ENCODE measurements at places on chromosomes 7 and 10. TPM values are rescaled to one million over a fixed set of nuclear protein-coding genes. Genes with fewer than 3 reads are reported as not detected.

CRPPA gene
- 1.2 TPM for total RNA-seq

ACADSB gene
- total RNA-seq, result 3.5 TPM

SEMA3D gene
- 17.9 TPM for total RNA-seq

AKR1E2 gene
- total RNA-seq, result 10.5 TPM

GTF2IRD1 gene
- 6.8 TPM for total RNA-seq

NYAP1 gene
- total RNA-seq, result 0.38 TPM

RPA3 gene
- 12.2 TPM for total RNA-seq

CPN1 gene
- not detected for total RNA-seq

TET1 gene
- total RNA-seq, result 1.4 TPM

FAM25C gene
- total RNA-seq, result not detected

EN2 gene
- under 0.01 TPM for total RNA-seq

POMZP3 gene
- total RNA-seq, result 3.5 TPM

DLX5 gene
- not detected for total RNA-seq

KCP gene
- total RNA-seq, result 0.94 TPM

ATP6V0E2 gene
- total RNA-seq, result 6.3 TPM

ABCA13 gene
- total RNA-seq, result under 0.01 TPM

ACTR3C gene
- total RNA-seq, result 0.15 TPM

MAD1L1 gene
- total RNA-seq, result 59.3 TPM

SPDYE9 gene
- not detected for total RNA-seq

FOXI2 gene
- not detected for total RNA-seq

NRCAM gene
- 1.1 TPM for total RNA-seq

PIP gene
- not detected for total RNA-seq

LRIT2 gene
- not detected for total RNA-seq

LRGUK gene
- total RNA-seq, result not detected

RNF148 gene
- total RNA-seq, result 0.45 TPM

RALA gene
- total RNA-seq, result 65.2 TPM

UTF1 gene
- not detected for total RNA-seq

GJD4 gene
- total RNA-seq, result not detected

LRRC4 gene
- not detected for total RNA-seq

MBLAC1 gene
- 1.4 TPM for total RNA-seq

ANXA8L1 gene
- total RNA-seq, result not detected

GRID2IP gene
- not detected for total RNA-seq

ERV3-1 gene
- total RNA-seq, result 16.2 TPM

TEX47 gene
- not detected for total RNA-seq

SPDYE2 gene
- total RNA-seq, result 0.12 TPM

OR2A12 gene
- not detected for total RNA-seq

PON3 gene
- total RNA-seq, result not detected

KCNH2 gene
- 0.08 TPM for total RNA-seq

IKZF1 gene
- total RNA-seq, result not detected

PSTK gene
- total RNA-seq, result 2.7 TPM

NXPH1 gene
- not detected for total RNA-seq

CPEB3 gene
- 0.68 TPM for total RNA-seq

PPP1R17 gene
- not detected for total RNA-seq

ARHGAP22 gene
- 28.0 TPM for total RNA-seq

MINPP1 gene
- total RNA-seq, result 19.8 TPM

HMX3 gene
- not detected for total RNA-seq

LEP gene
- 0.94 TPM for total RNA-seq

PCBD1 gene
- total RNA-seq, result 30.6 TPM

C10orf143 gene
- total RNA-seq, result 0.82 TPM

CLDN3 gene
- not detected for total RNA-seq

CLDN15 gene
- total RNA-seq, result 1.6 TPM

SMURF1 gene
- 24.8 TPM for total RNA-seq

NT5C3A gene
- 16.3 TPM for total RNA-seq

PRLHR gene
- not detected for total RNA-seq

EIF4EBP2 gene
- 14.7 TPM for total RNA-seq

EIF5AL1 gene
- total RNA-seq, result 0.35 TPM
